ENCODE measurements at places on chromosomes 13 and 19.

DNA sequence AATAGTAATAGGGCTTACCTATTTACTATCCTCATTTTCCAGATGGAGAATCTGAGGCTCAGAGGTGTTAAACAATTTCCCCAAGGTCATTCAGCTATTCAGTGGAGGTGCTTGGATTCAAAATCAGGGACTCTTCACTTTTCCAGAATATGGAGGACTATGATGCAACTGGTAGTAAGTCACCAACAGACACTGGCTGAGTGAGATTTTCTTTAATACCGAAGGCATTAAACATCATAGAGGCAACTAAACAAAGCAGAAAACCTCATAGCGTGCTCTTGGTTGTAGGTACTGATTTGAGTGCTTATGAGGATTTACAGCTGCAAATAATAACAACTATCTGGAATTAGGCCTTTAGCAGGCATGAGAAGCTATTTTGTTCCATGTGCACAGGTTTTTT, 134.4 kb downstream of the DLEU7 start:
- no peak for DNase-seq

DNA sequence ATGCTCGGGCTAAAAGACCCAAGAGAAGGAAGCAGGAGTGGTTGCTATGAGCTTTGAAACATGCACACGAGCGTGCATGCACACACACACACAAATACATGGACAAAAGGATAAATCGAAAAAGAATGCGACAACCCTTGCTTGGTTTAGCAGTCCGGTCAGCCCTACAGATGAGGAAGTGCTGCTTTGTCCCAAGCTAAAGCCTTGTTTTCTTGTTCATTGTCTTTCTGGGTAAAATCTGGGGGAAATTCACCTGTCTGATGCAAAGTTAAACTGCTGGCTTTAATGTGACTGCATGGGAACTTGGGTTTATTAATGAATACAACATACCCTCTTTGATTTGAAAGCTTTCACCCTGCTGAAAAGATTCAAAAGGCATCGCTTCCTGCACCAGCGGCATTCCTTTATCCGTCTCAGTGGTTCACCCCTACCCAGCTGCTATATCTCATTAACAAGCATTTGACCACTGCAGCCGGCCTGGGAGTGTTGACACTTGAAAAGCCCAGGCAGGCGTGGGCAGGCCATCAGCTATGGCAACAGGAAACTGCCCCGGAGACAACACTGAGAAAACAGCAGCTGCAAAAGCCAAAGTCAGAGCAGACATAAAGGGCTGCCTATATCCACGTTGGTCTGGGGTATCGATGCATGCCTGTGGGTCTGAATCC, 301.7 kb downstream of the NDFIP2 start:
- peak; percentile 31 for DNase-seq

GRCh38 chr13:41608111-41608838, 150.9 kb downstream of the RGCC start:
- DNase-seq = no peak

GRCh38 chr19:11174336-11174735, 18.8 kb upstream of the SPC24 start:
- DNase-seq = no peak

GRCh38 chr13:36438594-36439483, 6.5 kb downstream of the CCNA1 start:
- DNase-seq = no peak

- no peak for DNase-seq
These were observed 40.0 kb upstream of the ISYNA1 start for GRCh38 chr19:18477974-18478373.

GRCh38 chr19:19490214-19490968, 25.0 kb downstream of the TSSK6 start:
- DNase-seq = peak; percentile 71

DNA sequence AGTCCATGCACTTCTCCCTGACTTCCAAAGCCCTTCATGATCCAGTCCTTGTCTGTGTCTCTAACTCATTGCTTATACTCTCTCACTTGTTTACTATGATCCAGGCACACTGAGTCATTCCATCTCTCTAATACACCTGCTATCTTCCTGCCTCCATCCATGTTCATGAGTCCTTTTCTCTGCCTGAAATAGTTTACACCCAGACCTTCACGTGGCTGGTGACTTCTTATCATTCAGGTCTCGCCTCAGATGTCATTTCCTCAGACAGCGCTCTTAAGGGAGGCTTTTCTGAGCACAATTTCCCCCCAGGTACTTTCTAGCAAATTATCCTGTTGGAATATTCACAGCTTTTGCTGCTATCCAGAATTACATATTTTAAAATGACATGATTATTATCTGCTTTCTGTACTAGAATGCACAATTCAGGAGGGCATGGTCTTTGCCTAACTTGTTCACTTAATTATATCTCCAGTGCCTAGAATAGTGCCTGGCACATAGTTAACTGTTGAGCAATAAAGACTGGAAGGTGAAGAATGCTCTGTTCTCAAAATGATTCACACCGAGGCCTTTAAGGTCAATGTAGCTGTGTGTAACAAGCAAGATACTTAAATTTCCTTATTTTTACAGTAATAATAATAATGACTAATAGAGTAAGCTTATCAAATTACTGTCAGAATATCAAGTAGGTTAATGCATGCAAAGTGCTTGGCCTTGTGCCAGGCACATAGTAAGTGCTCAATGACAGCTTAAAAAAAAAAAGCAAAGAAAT, 183.7 kb upstream of the SPRY2 start:
- DNase-seq = no peak

GRCh38 chr13:114035583-114036531, 62.0 kb upstream of the C13orf46 start:
- no peak for DNase-seq

DNA sequence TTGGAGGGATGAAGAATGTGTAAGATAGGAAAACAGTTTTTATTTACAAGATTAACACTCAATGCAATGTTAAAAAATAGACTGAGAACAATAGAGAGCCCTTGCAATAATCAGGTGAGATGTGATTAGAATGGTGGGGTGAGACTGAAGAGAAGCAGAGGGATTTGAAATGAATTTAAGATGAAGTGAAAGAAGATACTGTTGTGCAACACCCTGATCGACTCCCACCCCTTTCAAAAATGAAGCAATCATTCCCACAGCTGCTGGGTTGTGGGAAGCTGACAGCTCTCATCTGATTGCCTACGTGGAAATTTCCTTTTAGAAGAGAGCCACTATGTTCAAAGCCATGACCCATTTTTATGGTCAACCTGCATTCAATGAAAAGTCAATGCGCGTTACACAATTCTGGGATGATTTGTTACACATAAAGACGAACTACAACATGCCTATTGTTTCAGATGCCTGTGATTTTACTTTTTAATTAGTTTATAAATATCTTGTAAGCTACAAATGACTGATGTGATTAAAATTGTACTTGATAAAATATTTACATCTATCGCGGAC, 1374.8 kb downstream of the PCDH9 start:
- no peak for DNase-seq

DNA sequence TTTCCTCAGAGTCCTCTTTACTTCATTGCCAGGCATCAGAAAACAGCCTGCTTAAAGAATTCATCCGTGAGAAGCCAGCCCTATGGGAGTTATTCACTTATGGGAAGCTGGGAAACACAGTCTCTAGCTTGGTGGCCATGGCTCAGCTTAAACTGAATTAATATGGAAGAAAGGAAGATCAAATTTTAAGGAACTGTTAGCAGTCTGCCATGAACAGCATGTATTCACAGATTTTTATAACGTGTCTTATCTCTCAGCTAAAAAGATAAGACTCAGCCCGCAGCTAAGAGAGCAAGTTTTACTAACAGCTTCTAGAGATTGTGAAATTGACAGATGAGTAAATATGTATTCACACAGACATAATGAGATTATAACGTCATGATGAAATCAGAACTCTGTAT, 253.7 kb upstream of the RXFP2 start:
- DNase-seq = peak; percentile 33

DNA sequence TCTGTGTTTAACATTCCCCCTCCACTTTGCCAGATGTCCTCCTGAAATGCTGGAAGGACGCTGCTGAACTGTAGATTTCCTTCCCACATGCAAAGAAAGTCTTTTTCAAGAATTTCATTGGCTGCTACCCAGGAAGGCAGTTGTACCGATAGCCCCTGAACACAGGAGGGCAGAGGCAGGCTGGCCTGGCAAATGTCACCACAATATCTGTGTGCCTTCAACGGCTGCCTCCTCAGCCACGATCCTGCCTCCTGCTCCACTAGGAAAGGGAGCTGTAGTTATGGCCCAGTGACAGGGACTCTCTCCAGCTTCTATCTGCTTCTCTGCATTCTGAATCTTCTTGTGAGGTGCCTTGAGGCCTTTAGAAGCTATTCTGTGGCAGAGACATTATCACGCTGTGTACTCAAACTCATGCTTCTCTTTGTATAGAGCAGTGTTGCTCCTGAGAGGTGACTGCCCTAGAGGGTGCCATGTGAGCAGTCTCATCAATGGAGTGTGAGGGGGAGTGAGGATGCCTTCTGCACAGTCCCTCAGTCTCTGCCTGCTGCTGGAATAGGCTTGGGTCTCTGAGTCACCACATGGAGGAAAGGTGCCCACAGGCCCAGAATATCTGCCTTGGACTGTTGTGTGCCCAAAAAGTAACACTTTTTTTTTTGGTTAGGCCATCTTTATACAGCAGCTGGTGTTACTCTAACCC, 279.8 kb downstream of the DNAJC15 start:
- DNase-seq = peak; percentile 87

DNA sequence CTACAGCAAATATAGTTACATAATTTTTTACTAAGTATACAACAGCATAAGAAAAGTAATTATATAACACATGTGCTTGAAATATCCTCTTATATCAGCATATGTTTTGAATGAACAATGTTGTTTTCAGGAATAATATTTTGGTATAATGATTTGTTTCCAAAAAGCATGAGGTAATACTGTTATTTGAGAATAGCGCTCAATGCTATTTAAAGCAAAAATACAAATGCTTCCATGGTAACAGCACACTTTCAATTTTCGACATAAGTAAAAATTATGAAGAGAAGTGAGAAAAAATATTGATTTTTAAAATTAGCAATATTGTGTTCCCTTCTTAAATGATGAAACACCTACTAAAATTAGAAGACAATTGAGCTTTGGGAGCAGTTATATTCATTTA, 715.9 kb upstream of the ATXN8OS start:
- no peak for DNase-seq
